CD4-positive, alpha-beta T cell treated with Interleukin-1 beta for 1 hour (primary cell): ENCODE measurements at places on chromosomes 1 and 21.

GRCh38 chr1:54299037-54299436 is 99.1 kb downstream of the MRPL37 start:
- no peak for DNase-seq

- peak; percentile 79 for DNase-seq
Observed at GRCh38 chr1:184890539-184890973, 83.8 kb downstream of the NIBAN1 start.

- no peak for DNase-seq
Observed at GRCh38 chr1:40151457-40152079, 9.6 kb upstream of the RLF start.

DNA sequence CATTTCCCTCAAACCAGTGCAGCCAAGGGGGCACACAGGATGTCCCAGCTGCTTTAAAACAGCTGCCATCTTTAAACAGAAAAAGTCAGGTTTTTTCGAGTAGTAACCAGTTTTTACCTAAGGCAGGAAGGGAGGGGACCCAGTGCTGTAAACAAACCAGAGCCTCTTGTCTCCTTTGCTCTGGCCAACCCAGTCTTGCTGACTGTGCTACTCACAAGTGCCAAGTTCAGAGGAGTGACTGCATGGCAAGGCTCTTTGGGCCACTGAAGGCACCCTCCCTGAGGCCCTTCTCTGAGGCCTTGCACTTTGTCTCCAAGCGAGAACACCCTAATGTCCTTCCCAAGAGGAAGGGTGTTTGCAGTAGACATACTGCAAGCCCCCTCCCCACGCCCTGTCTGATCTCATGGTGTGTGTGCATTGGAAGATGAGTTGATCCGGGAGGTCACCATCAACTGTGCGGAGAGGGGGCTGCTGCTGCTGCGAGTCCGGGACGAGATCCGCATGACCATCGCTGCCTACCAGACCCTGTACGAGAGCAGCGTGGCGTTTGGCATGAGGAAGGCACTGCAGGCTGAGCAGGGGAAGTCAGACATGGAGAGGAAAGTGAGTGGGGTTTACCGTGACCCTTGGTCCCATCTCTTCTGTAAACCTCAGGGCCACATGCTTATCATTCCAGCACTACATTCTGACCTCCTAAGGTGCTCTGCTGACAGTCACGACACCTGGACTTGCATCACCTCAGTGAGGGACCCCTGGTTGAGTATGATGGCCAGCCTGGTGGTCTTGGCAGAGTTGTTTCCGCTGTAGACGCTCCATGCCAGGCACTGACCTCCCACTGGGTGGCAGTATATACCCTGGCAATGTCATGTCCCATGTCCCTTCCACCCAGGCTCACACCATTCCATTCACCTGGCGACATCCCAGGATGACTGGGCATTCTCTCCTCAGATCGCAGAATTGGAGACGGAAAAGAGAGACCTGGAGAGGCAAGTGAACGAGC is 4.7 kb downstream of the DNALI1 start:
- DNase-seq: peak; percentile 46

GRCh38 chr1:94531664-94532063 is 9.9 kb downstream of the F3 start:
- no peak for DNase-seq

- no peak for DNase-seq
Observed at GRCh38 chr1:27736252-27736651, 10.5 kb downstream of the FAM76A start.

DNA sequence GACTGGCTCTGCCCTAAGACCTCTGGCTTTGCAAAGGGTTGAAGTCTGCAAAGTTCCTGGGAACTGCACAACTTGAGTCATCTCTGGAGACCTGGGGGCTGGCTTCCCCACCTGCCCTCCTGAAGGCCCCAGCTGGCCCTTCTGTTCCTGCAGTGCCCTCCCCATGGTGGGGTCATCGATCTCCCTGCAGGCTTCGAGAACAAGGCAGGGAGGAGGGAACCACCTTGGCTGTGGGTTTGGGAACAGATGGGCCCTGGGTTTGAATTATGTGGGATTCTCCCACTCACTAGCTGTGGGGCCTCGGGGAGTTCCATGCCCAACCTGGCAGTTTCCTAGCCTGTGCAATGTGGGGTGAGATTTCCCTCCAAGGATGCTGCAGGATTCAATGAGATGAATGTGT is 310.2 kb downstream of the PTPRU start:
- DNase-seq: no peak

GRCh38 chr1:93591676-93592550 is 89.7 kb downstream of the BCAR3 start:
- no peak for DNase-seq

DNA sequence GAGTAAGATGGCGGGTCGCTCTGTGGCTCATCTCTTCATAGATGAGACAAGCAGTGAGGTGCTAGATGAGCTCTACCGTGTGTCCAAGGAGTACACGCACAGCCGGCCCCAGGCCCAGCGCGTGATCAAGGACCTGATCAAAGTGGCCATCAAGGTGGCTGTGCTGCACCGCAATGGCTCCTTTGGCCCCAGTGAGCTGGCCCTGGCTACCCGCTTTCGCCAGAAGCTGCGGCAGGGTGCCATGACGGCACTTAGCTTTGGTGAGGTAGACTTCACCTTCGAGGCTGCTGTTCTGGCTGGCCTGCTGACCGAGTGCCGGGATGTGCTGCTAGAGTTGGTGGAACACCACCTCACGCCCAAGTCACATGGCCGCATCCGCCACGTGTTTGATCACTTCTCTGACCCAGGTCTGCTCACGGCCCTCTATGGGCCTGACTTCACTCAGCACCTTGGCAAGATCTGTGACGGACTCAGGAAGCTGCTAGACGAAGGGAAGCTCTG is 2.4 kb downstream of the TNFAIP8L2 start:
- no peak for DNase-seq

DNA sequence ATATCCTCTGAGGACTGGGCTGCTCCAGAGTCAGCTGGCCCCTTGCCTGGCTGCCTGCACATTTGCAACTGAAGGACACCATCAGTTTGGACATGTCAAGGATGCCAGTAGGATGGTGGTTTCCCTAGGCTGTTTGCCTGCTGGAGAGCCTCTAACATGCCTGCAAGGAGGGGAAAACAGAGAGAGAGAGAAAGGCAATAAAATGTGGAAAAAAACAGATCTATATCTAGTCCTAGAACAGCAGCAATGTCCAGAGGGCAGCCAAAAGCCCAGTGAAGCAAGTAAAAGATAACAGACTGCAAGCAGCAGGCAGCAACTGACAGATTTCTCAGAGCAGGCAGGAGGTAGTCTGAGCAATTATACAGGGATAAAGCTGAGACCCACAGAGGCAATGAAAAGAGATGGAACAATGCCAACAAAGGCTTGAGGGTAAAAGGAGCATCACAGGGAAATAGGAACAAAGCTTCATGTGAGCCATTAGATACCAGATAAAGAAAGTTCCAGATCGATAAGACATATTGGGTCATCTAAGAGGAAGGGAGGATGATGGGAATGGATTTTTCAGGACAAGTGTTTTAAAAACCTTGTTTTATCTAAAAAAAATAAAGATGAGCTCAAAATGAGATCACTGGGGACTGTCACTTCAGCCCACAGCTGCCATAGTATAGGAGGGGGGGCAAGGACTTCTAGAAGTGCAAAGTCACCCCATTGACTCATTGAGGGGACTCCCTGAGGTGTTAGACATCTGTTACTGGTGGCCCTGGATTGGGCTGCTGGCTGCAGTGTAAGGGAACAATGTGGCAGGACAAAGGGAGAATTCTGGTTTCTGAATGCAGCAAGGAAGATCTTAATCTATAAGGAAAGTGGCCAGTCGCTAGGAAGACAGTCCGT is 38.6 kb upstream of the GADD45A start:
- DNase-seq: no peak

- DNase-seq: no peak
Observed at GRCh38 chr1:40092706-40093639, 4.1 kb downstream of the PPT1 start.

DNA sequence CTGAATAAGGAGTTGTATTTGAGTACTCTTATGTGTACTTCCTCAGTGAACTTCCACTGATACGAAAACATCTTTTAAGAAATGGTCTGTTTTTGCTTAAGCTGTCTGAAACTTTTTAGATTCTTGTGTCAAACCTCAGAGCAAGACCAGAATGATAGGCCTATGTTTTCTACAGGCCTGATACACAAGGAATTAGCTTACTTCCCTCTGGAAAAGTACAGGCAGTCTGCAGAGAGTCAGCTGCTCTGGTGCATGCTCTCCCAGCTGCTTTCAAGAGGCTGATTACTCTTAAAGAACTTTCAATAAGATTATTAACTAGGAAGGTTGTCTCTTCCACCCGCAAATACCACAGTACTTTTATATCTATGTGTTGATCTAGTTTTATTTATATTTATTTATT is 9.5 kb downstream of the SNX27 start:
- DNase-seq: no peak

- no peak for DNase-seq
Observed at GRCh38 chr1:11703357-11704193, 12.1 kb downstream of the DRAXIN start.

- DNase-seq: no peak
Observed at GRCh38 chr1:182259968-182260367, 131.6 kb downstream of the GLUL start.

GRCh38 chr1:92728697-92729096 is 56.2 kb downstream of the EVI5 start:
- DNase-seq: peak; percentile 3

- DNase-seq: no peak
Observed at GRCh38 chr1:35564884-35565741, 7.5 kb downstream of the NCDN start.

DNA sequence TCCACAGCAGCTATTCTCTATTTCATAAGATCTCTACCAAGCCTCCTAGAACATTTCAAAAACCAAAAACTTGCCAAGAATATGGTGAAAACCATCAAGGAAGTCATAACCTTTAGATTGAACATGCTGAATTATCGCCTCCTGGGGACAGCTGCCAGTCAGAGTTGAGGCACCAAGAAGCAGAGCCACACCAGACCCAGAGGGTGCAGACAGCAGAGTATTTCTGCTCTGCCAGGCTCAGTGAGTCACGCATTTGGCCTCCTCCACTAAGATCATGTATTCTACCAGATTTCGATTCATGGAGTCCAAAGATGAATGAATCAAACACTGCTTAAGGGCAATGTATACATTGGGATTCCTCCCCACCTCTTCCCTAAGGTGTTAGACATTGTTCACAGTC is 2.1 kb downstream of the F3 start:
- no peak for DNase-seq

GRCh38 chr1:7587773-7588456 is 183.2 kb upstream of the VAMP3 start:
- no peak for DNase-seq

- DNase-seq: no peak
Observed at GRCh38 chr21:27562303-27562702, 595.4 kb upstream of the ADAMTS5 start.

DNA sequence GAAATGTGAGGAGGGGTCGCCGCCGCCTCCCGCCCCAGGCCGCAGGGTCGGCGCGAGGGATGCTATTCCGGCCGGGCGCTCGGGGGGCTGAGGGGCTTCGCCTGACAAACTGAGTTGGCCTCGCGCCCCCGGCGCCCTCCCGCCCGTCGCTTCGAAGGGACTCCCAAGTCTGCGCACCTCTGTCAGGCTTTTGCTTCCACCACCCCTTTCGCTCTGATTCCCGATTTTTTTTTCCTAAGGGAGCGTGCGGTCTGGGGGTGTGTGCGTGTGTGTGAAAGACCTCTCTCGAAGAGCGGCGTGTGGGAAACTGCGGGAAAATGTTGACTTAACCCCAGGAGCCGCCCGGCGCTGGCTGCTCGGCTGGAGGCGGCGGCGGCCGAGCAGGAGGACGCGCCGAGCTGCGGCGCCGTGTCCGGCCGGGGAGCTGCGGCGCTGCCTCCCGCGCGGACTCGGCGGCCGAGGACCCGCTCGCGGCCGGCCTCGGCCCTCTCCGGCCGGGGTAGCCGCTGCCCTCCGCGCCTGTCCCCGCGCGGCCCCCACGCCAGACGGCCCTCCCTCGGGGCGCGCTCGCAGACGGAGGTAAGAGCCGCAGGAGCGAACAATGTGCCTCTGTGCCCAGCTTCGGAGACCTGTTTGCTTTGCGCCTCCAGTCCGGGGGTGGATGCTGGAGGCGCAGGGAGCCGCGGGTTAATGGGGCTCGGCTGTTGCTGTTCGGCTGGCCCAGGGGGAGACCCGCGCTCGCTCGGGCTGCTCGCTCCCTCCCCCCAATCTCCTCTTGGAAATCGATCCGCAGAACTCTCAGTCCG is 1.1 kb downstream of the ADGRL2 start:
- DNase-seq: no peak

GRCh38 chr1:8378981-8379470 is 61.1 kb downstream of the SLC45A1 start:
- no peak for DNase-seq

DNA sequence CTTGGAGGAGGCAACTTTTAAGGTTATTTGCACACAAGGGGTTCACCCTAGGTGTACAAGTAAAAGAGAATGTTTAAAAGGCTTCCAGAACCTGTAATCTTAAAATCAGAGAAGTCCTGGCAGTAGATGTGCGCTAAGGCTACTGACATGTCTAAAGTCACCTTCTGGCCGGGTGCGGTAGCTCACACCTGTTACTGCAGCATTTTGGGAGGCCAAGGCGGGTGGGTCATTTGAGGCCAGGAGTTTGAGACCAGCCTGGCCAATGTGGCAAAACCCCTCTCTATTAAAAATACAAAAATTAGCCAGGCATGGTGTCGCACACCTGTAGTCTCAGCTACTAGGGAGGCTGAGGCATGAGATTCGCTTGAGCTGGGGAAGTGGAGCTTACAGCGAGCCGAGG is 20.3 kb upstream of the DEGS1 start:
- DNase-seq: no peak

DNA sequence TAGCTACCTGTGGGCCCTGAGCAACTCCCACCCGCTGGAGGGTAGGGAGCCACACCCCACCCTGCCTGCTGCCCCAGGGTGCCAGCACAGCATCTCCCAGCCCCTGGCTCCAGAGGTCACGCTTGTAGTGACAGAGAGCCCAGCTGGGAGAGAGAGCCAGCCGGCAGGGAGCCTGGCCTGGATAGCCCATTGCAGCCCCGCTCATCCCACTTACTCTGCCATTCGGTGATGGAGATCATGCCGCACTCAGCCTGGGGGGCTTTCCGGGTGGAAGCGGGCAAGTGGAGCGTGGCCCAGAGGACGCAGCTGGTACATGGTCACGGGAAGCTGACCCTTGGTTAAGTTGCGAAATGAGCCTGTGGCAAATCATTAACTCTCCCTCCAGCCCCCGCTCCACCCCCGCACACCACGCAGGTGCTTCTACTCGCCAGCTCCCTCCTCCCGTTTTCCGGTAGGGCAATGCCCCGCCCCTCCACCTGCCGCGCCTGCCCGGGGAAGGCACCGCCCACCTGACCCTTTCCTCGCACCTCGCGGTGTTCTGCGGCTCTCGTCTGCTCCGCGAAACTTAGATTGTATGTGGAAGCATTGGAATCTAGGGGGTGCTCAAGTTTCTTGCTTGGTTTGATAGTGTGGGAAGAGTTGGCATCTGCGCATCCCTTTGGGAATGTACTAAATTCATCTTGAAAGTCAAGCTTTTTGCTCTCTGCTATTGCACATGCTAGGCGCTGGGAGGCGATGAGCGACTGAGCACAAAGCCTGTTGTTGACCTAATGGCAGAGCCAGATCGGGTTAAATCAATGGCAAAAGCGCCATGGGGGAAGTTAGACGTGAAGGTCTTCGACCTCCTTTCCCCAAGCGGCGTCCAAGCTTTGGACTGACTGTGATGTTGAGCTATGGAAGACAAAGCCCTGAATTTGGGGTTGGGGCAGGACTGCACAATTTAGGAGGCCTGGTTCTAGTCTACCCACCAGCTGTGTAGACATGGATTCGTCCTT is at the start of gene GOLT1A:
GOLT1A (minus strand) TSS at position 321 of the 995 bp plus-strand sequence; CDS start at position 239, 82 bp downstream.
- peak; percentile 21 for DNase-seq
